Activated T-helper 1 cell treated with anti-CD3 and anti-CD28 coated beads, Interleukin-2, amount 50 U/mL, for 16 hours (primary cell): ENCODE measurements at places on chromosomes 12 and 14.

DNA sequence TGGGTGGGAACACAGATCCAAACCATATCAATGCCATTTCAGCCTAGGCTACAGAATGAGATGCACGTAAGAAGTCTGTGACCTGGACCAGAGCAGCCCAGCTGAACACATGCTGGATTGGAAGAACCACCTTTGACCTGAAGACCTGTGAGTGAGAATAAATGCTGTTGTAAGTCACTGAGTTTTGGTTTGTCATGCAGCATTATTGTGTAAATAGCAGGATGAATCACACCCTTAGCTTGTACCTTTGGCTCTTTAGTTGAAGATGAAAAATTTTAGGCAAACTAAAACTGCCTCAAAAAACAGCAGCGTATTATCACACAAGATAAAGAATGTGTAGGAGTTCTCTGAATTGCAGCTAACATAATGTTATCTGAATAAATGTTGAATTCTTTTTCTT is 199.4 kb upstream of the LRIG3 start:
- DNase-seq = no peak

GRCh38 chr14:59739794-59740193 is 130.8 kb downstream of the RTN1 start:
- no peak for DNase-seq

DNA sequence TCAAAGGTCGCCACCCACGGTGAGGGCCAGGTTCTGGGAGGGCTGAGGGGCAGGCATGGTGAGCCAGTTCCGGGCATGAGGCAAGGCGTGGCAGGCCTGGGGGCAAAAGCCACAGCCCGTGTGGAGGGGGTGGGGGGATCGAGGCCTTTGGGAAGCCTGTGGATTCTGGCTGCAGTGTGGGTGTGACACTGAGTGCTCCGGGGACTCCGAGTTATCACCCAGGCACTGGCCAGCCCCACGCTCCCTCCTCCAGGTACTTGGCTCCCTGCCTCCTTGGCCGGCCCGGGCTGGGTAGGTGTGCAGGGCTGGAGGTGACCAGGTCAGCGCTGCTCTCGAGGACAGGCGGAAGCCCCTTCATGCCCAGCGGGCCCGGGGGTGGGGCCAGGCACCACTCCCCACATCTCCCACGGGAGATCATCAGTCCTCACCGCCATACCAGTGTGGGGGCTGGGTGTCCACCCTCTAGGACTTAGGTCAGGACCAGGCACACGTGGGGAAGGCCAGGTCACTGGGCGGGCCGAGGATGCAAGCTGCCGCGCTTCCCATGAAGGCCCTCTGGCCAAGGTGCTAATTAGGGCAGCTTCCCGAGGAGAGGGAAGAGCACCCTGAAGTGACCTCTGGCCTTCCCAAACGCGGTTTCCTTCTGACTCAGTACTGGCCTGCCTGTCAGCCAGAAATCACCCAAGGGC is 34.1 kb upstream of the TDRD9 start:
- DNase-seq = no peak

GRCh38 chr14:78170203-78170602 is at the start of gene NRXN3:
TSS of gene NRXN3 (plus strand) at chr14:78170373. CDS start at chr14:78243094, 72,721 bp downstream.
- no peak for DNase-seq

DNA sequence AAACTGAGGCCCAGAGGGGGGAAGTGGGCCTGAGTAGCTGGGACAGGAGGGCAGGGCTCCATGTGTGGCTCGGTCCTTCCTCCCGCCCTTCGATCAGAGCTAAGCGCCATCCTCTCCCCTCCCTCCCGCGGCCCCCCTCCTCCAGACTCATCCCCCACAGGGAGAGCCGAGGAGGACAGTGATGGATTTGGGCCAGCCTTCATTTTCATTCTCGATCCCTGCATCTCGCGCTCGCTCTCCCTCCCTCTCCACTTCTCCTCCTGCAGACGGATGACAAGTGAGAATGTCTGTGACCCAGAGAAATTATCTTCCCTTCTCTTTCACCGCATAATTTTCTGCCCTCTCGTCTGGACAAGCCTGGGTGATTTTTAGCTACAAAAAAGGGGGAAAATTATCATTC is 183.3 kb downstream of the RBM19 start:
- no peak for DNase-seq

- no peak for DNase-seq
Observed at GRCh38 chr14:68523989-68524725, 268.7 kb downstream of the ZFP36L1 start.

GRCh38 chr14:49970474-49971147 is 77.7 kb downstream of the ARF6 start:
- no peak for DNase-seq

DNA sequence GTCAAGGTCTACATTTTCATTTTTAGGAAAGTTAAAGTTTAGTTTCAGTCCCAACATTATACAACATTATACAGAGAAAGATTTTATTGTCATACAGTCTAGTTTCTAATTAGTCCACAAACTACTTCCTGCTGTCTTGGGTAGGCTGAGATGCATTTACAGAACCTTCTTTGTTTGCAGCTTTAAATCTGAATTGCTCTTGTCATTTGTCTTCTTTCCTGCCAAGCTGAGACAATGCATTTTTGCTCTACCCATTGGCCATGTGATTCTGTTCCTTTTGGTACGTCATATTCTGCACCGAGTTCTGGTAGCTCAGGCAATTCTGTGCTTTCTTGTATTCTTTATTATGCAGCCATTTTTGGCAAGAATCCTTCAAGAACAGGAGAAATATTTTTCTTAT is 228.5 kb downstream of the ATP23 start:
- DNase-seq = no peak

GRCh38 chr12:70648831-70649230 is 11.6 kb upstream of the PTPRB start:
- no peak for DNase-seq
